ENCODE measurements at places on chromosomes 7 and 10. TPM values are rescaled to one million over a fixed set of nuclear protein-coding genes. Genes with fewer than 3 reads are reported as not detected.

The ELOVL3 gene
- total RNA-seq: not detected

DNA sequence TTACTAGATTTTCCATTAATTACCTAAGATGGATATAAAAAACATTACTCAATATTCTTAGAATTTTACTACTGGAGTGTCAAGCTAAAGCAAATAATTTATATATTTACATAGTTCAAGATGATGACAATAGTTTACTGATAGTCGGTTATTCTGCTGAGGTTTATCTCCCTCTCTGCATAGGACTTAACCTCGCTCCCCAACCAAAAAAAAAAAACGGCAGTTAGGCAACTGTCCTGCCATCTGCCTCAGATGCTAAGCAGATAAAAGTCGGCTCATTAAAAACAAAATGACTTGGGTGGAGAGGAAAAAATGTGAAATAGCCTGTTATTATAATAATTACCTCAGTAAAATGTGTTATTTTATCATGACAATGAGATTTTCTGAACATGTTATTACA lies 14.0 kb upstream of the ITGB8 start:
- DNase-seq: no peak

GRCh38 chr7:45581271-45581780 lies 7.2 kb downstream of the ADCY1 start:
- no peak for DNase-seq

The UTF1 gene
- not detected for total RNA-seq

DNA sequence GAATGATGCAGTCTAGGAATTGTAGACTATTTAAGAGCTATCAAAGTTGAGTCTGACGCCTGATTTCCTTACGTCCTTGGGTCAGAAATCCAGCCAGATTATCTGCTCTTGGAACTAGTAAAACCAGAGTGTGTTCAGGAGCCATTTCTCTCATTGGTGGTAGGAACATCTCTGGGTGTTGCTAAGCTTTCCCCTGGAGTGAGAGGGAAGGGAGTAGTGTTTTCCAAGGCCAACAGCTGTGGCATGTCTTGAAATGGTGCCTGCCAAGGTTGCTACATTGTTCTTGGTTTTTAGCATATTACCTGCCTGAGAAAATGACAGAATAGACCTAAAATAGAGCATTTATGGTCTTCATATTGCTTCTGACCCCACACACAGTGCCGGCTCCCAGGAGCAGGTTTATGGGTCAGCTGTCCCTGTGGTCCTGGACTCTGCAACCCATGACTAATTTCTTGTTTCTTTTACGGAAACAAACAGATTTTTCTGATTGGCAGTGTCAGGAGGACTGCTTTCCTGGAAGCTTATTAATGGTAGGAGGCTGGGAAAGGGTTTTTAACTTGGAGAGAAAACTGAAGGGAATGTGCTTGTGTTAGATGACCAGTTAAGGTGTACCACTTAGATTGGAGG lies 17.5 kb downstream of the GBF1 start:
- DNase-seq: peak; percentile 71

The PNLIPRP1 gene
- not detected for total RNA-seq

All from lung microvascular endothelial cell (primary cell).